ENCODE measurements at places on chromosomes 3 and 15. TPM values are rescaled to one million over a fixed set of nuclear protein-coding genes. Genes with fewer than 3 reads are reported as not detected.
A peak's percentile ranks its signal among the peaks of the same experiment; 100 is the strongest.

The LRRC3B gene
- total RNA-seq, result 0.26 TPM

DNA sequence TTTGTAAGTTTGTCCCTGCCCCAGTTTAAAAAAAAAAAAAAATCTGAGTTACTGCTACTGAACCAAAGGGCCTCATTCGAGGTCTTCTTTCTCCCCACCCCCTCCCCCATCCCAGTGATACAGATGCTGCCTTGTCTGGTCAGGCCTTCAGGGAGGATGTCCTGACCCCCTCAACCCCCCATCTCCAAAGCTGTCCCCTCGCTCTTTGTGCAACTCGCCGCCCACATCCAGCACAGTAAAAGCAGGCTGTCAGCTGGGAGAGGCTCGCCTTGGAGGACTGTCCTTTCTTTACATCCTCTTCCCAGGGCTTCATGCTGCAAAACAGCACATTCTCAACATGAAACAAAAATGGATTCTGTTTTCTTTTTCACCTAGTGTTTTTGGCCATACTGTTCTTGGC, 133.4 kb downstream of the VGLL4 start:
- H3K36me3 ChIP-seq, result no peaks in the 10 kb centered on the region
- no peak for DNase-seq
- H3K27ac ChIP-seq, result peak overlapping the region; percentile 98
- H3K4me3 ChIP-seq, result no peak overlapping the region
- H3K27me3 ChIP-seq, result no peaks in the 10 kb centered on the region

The BCHE gene
- 15.4 TPM for total RNA-seq

DNA sequence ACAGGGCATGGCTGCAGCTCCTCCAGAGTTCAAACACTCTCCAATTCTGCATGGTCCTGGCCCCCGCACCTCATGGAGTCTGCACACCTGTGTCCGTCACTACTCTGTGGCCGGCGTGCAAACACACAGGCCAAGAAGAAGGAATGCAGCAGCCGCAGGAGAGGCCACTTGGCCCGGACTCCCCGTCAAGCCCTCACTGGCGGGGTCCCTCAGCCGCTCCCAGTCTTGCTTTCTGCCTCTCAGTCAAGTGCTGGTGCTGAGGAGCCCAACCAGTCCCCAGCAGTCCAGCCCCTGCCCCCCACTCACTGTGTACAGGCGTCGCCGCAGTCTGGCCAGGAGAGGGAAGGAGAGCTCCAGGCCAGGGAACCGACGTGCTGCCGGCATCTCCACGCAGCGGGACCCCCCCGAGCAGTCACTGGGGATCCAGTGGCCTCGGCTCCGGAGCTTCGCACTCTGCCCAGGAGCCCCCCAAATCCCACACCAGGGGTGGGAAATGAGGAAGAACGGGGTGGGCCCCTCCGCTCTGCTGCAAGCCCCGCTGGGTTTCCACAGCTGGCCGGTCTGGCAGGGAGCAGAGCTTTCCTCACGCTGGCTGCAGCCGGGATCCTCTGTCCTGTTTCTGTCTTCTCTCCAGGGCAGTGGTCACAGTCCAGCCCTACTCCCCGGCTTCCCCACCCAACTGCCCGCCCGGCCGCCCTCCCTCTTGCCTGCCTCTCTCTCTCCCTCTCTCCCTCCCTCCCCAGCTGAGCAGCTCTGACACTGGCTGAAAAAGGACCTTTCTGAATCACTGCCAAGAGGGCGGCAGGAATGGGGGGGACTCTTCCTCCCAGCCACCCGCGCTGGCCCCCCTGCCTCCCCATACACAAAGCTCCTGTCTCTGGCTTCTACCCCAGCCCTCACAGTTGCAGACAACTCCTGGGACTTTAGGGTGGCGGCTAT, 16.0 kb downstream of the TNK2 start:
- DNase-seq, result peak; percentile 68
- no peak overlapping the region for H3K4me3 ChIP-seq
- H3K4me1 ChIP-seq, result peaks cover 23% of the 10 kb centered on the region
- H3K27ac ChIP-seq, result peak overlapping the region; percentile 52
- H3K27me3 ChIP-seq, result no peaks in the 10 kb centered on the region

The WDR53 gene
- total RNA-seq, result 8.5 TPM

DNA sequence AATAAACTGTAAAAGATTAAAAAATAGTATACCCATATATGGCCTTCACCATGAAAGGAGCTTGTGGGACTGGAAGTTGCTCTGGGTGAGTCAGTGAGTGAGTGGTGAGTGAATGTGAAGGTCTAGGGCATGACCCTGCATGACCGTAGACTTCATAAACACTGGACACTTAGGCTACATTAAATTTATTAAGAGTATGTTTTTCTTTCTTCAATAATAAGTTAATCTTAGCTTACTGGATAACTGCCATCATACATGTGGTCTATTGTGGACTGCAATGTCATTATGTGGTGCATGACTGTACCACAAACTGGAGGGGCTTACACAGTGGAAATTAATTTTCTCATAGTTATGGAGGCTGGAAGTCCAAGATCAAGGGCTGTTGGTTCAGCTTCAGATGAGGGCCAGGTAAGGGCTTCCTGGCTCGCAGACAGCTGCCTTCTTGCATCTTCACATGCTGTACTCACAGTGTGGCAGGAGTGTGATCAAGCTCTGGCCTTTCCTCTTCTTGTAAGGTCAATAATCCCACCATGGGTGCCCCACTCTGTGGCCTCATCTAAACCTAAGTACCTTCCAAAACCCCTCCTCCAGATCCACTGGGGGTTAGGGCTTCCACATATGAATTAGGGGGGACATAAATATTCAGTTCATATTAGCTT, 40.8 kb upstream of the PRR23E start:
- no peak for DNase-seq
- no peaks in the 10 kb centered on the region for H3K4me1 ChIP-seq
- no peaks in the 10 kb centered on the region for H3K36me3 ChIP-seq
- no peak overlapping the region for H3K27ac ChIP-seq
- no peak overlapping the region for H3K4me3 ChIP-seq
- H3K27me3 ChIP-seq, result no peaks in the 10 kb centered on the region

- no peak overlapping the region for H3K4me3 ChIP-seq
- no peak overlapping the region for H3K27ac ChIP-seq
- no peak for DNase-seq
- no peaks in the 10 kb centered on the region for H3K4me1 ChIP-seq
These were observed 286.0 kb downstream of the ADAMTS17 start for GRCh38 chr15:100055821-100056220.

DNA sequence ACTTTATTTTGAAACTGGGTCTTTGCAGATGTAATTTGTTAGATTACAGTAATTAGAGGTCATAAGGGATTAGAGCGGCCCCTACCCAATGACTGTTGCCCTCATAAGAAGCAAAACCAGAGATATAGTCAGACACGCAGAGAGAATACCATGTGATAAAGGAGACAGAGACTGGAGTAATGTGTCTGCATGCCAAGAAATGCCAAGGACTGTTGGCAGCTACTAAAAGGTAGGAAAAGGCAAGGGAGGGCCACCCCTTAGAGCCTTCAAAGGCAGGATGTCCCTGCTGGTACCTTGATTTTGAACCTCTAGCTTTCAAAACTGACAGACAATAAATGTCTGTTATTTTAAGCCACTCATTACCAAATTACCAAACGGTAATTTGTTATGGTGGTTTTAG, 548.2 kb downstream of the FHIT start:
- H3K27ac ChIP-seq, result no peak overlapping the region
- H3K4me3 ChIP-seq, result no peak overlapping the region
- H3K4me1 ChIP-seq, result no peaks in the 10 kb centered on the region

GRCh38 chr15:52262364-52262763, 33.2 kb downstream of the MYO5C start:
- peak overlapping the region; percentile 72 for H3K27ac ChIP-seq
- H3K36me3 ChIP-seq, result no peaks in the 10 kb centered on the region
- no peaks in the 10 kb centered on the region for H3K27me3 ChIP-seq
- DNase-seq, result no peak
- peaks cover 14% of the 10 kb centered on the region for H3K4me1 ChIP-seq
- H3K4me3 ChIP-seq, result no peak overlapping the region

DNA sequence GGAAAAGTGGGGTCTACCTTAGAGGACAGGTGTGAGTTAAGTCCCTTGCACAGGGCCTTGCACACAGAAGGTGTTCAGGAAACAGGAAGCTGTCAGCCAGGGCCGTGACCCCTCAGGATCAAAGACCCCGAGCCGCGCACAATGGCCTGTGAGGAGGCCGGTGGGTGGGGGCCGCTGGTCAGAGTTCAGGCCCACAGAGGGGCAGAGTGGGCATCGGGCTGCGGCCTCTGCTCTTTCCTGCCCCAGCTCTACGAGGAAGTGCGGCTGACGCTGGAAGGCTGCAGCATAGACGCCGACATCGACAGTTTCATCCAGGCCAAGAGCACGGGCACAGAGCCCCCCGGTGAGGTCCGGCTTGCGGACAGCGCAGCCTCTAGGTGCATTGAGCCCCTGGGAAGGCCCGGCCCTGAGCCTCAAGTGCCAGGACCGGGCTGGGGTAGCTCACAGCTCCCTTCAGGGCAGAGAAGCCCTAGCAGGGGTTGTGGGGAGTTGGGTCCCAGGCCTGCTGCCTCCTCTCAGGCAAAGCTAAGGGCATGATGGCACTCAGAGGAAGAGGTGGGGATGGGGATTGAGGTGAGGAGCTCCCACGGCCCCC, 37.2 kb downstream of the PSTPIP1 start:
- H3K4me3 ChIP-seq, result no peak overlapping the region
- no peaks in the 10 kb centered on the region for H3K27me3 ChIP-seq
- H3K27ac ChIP-seq, result no peak overlapping the region
- H3K4me1 ChIP-seq, result no peaks in the 10 kb centered on the region

GRCh38 chr3:110210086-110210660, 861.4 kb upstream of the NECTIN3 start:
- no peaks in the 10 kb centered on the region for H3K27me3 ChIP-seq
- no peak for DNase-seq
- no peaks in the 10 kb centered on the region for H3K4me1 ChIP-seq
- H3K4me3 ChIP-seq, result no peak overlapping the region
- no peak overlapping the region for H3K27ac ChIP-seq

The CCDC54 gene
- not detected for total RNA-seq

The MAGEL2 gene
- 3.2 TPM for total RNA-seq

- peak within 1 kb of the TSS; percentile 84 for H3K27ac ChIP-seq
- no peaks in the 10 kb centered on the region for H3K27me3 ChIP-seq
- peak; percentile 81 for DNase-seq
- no peaks in the 10 kb centered on the region for H3K36me3 ChIP-seq
These were observed at the start of gene RAD54L2 for GRCh38 chr3:51538459-51539290. Gene RAD54L2 (plus strand): TSS chr3:51538719. CDS start chr3:51590421, 51,702 bp downstream.

GRCh38 chr15:63487076-63487757, 17.2 kb upstream of the USP3 start:
- peak; percentile 88 for DNase-seq
- no peak overlapping the region for H3K27ac ChIP-seq
- H3K27me3 ChIP-seq, result no peaks in the 10 kb centered on the region
- no peak overlapping the region for H3K4me3 ChIP-seq
- no peaks in the 10 kb centered on the region for H3K36me3 ChIP-seq

DNA sequence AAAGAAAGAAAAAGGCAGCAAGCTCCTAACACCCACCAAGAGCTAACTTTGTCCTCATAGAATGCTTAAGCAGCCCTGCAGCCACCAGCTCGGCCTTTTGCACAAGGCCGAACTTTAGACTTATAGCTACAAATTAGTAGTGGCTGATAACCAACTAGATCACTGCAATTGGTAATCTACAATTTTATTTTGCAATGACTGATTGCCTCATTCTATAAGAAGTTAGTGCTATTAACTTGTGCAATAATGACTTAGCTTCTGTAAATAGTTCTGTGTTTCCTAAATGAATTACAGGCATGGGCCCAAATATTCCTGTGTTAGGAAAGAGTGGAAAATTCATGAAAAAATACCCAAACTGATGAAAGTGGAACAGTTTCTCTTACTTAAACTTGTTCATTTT, 284.8 kb upstream of the CFAP20DC start:
- no peaks in the 10 kb centered on the region for H3K27me3 ChIP-seq
- no peaks in the 10 kb centered on the region for H3K4me1 ChIP-seq
- H3K36me3 ChIP-seq, result no peaks in the 10 kb centered on the region

DNA sequence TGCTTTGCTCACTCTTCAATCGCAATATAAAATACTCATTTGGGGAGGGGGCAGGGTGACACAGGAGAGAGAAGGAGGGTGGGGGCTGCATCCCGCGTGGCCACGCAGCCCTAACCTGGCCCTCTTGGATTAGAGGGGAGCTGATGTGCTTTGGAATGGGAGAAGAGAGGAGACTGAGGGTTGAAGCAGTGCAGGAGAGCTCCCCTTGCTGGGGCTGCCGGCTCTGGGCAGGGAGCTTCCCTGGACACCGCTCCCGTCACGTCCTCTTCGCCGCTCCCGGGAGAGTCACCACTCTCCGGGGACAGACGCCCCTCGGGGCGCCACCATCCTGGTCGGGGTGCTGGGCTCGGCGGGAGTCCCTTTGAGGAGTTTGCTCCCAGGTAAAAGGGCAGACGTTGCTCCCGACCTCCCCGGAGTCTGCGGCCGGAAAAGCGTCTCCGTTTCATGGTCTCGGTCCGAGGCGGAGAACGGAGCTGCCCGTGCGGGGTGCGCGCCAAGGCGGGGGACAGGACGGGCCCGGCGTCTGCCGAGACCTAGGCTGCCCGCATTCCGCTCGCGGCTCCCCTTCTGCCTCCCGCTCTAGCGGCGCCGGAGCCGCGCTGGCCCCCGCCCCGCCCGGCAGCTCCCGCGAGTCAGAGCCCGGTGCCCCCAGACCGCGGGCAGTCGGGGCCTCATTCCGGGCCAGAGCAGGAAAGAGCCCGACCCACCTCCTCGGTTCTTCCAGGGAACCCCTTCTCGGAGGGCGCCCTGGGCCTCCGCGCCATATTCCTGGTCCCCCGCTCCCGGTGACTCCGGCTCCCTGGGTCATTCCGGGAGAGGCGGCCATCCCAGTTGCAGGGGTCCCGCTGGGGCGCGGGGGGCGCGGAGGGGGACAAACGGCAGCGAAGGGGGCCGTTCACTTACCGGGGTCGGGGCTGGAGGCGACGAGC, 603 bp downstream of the SLC7A14 start:
- no peaks in the 10 kb centered on the region for H3K36me3 ChIP-seq
- no peak overlapping the region for H3K27ac ChIP-seq
- DNase-seq, result no peak
- no peak overlapping the region for H3K4me3 ChIP-seq
- peaks cover 34% of the 10 kb centered on the region for H3K27me3 ChIP-seq

DNA sequence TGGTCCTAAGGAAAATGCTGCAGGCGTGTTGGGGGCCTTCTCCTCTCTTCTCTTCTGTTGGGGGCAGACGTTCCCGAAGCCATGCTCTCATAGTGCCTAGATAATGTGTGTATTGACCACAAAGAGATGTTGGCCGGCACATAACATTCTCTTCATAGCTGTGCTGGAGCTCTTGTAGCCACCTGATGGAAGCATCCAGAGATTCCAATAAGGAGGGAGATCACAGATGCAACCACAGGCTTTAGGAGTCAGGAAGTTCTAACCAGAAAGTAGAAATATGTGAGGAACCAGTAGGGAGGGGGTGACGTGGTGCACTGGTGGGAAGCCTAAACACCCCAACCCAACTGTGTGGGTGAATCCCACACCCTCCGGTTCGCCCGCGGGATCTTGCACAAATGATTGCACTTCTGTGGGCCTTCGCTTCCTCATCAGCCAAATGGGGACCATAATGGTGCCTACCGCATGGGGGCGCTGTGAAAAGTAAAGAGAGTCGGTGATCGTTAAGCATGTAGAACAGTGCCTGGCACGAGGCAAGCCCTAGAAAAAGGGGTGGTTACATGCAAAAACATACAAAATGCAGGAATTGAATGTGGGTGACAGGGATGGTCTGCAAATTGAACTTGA, 87.8 kb downstream of the TOP2B start:
- H3K4me1 ChIP-seq, result no peaks in the 10 kb centered on the region
- H3K27ac ChIP-seq, result no peak overlapping the region
- DNase-seq, result no peak
- H3K4me3 ChIP-seq, result no peak overlapping the region
